ENCODE measurements at places on chromosomes 6 and 20.
A peak's percentile ranks its signal among the peaks of the same experiment; 100 is the strongest.

GRCh38 chr6:31402324-31403282 lies 792 bp upstream of the MICA start:
- peak; percentile 70 for DNase-seq

DNA sequence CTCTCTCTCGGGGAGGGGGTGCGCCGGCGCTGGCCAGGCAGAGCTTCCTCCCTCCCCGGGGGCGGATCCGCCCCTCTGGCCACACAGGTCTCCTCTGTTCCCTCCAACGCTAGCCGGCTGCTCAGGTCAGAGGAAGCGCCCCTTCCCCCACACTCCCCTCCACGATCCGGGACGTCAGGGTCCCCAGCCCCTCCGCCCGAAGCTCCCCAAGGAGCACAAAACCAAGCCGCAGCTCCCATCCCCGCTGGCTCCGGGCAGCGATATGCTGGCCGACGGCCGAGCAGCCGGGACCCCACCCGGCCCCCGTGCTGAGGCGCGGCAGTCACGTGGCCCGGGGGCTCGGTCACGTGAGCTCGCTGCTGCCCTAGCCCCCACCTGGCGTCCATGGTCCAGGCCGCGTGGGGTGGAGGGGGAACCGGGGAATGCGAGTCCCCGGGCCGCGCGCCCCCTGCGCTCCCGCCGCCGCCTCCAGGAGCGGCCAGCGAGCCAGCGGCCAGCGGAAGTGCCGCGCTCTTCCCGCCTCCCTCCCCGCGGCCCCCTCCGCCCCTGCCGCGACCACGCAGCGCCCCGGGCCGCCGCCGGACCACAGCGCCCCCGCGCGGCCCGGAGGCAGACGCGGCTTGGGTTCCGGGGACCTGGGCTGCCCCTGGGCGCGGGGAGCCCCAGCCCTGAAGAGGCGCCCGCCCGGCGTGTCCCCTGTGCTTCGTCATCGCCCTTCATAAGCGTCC lies at the start of gene SLC35B2:
Gene SLC35B2 (minus strand): TSS at position 504 of the 728 bp plus-strand sequence. CDS start 118 bp downstream, at position 386.
- peak; percentile 83 for DNase-seq

DNA sequence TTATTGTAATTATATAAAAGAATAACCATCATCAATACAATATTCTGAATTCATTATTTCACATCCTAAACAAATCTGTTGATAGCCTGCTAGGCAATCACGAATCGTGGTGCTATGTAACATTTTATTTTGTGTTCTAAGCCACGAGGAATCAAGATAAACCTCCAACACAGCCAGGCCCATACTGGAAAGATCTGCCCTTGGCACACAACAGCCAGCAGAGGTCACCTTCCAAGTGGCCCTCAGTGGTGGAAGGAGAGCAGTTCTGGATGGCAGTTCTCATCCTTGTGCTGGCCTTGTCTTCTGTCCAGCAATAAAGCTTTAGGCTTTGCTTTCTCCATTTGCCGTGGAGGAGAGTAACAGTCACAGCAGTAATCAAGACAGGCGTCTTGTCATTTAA lies 13.2 kb downstream of the ZNF831 start:
- DNase-seq, result no peak

GRCh38 chr6:137490961-137491360 lies 3.2 kb downstream of the OLIG3 start:
- DNase-seq, result no peak

DNA sequence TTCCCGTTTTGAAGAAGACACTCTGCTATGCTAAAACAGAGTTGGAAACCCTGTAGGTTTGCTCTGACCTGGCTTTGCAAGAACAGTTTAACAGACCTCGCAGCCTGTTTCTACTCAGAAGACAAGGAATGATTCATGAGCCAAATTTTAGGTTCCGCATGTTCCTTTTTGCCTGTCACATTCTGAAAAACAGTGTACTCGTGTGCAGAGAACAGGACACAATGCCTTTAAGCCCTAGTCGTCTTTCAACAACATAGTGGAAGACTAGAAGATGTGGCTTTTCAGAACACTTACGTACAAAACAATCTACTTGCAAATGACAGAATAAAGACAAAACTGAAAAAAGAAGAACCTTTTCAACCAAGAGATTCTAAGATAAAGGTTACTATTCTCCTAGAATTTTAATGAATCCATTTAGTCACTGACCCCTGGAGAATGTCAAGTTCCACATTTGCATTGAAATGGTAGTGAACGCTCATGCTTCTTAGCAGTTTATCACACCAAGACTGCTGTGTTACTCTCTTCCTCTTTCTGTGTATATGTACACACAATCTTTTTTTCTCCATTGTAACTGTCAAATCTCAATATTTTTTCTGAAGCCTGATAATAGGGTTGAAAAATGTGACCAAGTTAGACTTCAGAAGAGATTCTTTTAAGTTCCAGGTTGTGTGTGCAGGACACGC lies 220.7 kb upstream of the NRSN1 start:
- DNase-seq, result no peak

- no peak for DNase-seq
Observed at GRCh38 chr6:86355271-86355670, 582.1 kb upstream of the HTR1E start.

DNA sequence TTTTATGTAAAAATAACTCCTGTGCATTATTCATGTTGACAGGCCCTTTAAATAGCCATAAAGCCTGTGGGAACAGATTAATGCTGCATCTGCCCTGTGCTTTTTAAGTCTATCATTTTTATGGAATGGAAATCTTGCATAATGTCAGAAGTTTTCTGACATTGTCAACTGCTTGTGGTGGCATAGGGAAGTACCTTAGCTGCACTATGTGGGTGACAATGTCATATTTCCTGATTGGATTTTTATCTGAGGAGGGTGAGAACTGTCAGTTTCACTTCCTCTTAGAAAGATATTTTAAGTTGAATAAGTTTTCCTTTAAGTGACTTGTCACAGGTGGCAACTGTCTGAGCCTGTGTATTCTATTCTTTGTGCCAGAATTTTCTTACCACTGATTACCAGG lies 267.9 kb downstream of the PLCB1 start:
- DNase-seq, result no peak

GRCh38 chr6:90039911-90040310 lies 145.6 kb downstream of the GJA10 start:
- no peak for DNase-seq

DNA sequence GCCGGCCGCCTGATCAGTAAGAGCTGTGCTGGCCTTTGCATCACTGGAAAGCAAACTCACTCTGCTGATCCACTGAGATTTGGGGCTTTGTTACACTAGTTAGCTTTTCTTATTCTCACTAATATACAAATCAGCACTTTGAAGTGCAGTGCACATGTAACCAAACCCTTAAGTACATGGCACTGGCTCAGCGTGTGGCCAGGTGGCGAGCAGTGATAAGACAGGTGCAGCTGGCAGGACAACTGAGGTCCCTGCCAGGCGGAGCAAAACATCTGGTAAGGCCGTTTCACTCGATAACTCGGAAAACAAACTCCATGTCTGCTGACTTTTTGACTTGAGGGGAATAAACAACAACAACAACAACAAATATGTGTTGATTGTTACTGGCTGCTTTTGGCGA lies 11.0 kb downstream of the GFRA4 start:
- DNase-seq, result peak; percentile 21

- DNase-seq, result no peak
Observed at GRCh38 chr6:38975621-38976049, 72.9 kb upstream of the GLP1R start.

- no peak for DNase-seq
Observed at GRCh38 chr6:107956181-107956580, 1.8 kb downstream of the SEC63 start.

DNA sequence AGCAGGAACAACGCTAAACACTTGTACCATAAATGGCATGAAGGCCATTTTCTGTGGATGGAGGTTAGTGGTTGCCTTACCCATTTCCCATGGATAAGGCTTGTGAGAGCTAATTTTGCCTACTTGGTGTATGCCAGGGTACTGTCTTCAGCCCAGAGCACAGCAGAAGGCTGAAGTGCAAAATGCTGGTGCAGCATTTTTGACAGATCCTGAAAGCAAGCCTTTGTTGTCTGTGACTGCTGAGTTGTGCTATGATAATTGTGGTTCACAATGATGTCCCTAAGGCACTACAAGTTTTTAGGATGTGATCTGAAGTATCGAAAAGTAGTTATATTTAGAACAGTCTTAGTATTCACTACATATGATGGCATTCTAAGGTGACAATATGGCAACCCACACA lies 14.7 kb upstream of the HMGN3 start:
- no peak for DNase-seq

- DNase-seq, result no peak
Observed at GRCh38 chr6:67792996-67793395, 842.1 kb upstream of the ADGRB3 start.

- DNase-seq, result no peak
Observed at GRCh38 chr6:2915150-2915549, 12.0 kb upstream of the SERPINB9 start.

DNA sequence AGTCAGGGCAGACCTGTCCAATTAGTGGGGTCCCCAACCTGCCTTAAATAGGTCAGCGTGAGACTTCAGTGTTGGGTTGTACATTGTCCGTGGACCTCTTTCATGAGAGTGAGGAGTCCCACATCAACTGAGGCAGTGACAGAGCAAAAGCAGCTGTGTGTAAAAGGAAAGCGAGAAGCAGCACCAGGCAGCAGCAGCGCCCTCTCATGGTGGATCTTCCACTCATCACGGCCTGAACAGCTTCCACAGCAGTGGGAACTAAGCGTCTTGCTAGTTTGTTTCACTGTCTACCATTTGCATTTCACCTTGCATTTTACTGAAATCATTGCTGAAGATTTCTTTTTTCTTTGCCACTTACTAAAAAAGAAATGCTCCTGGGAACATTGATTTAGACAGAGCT lies 333.8 kb downstream of the PKHD1 start:
- no peak for DNase-seq

DNA sequence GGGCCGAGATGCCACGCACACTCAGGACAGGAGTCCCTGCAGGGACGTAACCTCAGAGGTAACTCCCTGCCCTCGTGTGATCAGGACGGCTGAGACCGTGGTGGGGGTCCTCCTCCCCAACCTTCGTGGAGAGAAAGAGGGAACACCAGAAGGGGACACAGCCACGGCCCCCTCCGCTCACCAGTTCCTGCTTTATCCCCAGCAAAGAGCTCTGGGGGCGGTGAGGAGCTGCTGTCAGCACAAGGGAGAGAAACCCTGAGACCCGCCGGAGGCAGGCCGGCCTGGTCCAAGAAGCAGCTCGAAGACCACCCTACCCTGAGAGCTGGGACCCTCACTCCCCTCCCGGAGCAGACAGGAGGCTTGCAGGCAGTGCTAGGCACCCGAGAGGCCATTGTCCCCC lies 44.4 kb downstream of the SLC2A4RG start:
- no peak for DNase-seq

- DNase-seq, result no peak
Observed at GRCh38 chr20:20024942-20025341, 7.8 kb downstream of the NAA20 start.

DNA sequence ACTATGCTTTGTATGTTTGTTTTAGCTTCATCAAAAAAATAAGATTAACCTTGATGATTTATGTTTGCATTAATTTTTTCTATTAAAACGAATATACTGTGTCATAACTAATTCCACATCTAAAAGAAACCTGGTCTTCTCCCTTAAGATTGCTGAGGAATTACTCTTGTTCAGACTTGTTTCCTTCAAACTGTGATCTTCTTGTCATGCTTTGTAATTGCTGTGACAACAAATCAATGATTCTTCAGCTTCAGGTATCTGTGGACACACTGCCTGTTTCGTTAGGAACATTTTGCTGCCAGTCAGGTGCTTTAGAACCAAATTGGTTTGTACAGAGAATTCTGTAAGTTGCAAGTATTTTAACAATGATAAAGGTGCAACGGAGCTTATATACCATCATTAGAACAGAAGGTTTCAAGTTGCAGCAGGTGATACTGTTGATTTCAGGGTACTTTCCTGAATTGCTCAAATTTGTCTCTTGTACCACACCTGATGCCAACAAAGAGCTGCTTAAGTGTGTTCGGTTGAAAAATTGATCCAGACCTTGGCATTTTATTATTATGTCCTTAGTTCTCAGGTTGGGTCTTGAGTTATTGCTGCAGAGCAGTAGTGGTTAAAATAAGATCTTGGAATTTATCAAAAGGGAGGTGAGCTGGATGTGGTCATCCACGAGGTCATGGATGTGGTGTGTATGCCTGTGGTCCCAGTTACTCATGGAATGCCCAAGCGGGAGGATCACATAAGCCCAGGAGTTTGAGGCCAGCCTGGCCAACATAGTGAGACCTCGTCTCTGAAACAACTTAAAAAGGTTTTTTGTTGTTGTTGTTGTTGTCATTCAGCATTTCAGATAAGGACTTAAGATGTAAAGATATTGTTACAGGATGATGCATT lies 19.5 kb downstream of the SYTL3 start:
- DNase-seq, result no peak

DNA sequence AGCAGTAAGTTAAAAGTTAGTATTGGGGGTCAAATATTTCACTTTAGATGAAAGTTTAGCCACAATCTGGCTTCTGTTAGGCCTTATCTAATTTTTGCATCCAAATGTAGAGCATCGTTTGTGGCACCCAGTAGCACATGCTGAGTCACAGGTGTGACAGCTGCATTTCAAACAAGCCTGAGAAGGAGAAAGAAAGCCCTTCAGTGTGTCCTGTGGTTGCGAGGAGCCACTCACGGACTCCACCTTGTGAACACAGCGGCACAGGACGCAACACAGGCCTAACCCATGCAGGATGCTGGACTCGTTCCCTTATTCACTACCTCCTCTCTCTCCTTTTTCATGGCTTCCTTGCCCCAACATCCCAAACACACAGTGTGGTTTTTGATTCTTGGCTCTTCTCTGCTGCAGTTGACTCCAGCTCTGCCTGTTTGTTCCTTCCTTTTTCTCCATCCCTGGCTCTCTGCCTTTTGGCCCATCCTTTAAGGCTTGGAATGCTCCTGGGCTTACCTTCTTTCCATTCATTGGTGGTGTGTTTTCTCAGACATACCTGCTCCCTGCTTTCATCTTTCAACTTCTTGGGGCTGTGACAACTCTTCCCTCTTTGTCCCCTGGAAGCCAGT lies 124.2 kb downstream of the SLC16A10 start:
- DNase-seq, result no peak

DNA sequence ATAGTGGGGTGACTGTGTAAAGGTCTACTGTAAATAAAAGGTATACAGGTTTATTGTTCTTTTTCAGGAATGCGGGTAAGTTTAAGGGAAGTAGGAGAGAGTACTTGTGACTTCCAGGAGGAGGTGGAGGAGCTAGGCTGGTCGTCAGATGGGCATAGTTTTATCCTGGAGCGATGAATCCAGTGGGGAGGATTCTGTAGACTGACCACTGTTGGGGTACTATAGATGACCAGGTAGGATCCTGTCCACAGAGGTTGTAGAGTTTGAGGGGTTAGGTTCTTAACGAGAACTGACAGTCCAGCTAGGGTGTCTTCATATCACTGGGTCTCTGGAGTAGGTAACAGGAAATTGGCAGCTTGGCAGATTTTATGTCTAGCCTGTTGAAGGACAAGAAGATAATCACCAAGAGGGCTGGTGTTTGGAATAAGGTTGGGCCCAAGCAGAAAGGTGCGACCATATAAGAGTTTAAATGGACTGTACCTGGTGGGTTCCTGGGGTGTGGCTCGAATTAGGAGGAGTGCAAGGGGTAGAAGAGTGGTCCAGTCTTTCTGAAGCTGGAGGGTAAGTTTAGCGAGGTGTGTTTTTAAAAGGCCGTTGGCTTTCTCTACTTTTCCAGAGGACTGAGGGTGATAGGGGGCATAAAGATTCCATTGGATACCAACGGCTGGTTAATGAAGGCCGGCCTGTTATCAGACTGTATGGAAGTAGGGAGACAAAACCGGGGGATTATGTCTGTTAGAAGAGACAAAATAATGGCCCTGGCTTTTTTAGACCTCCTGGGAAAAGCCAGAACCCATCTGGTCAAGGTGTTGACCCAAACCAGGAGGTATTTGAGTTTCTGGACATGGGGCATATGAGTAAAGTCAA lies 751.3 kb upstream of the ADGRB3 start:
- no peak for DNase-seq

- DNase-seq, result no peak
Observed at GRCh38 chr6:35024551-35025054, 116.5 kb downstream of the TCP11 start.
